Stimulated activated CD8-positive, alpha-beta memory T cell treated with anti-CD3 and anti-CD28 coated beads, Interleukin-4, amount 100 ng/mL, for 1 hour (primary cell): ENCODE measurements at places on chromosomes 11 and 22.

GRCh38 chr22:33129621-33130020 lies 71.4 kb upstream of the SYN3 start:
- no peak for DNase-seq

DNA sequence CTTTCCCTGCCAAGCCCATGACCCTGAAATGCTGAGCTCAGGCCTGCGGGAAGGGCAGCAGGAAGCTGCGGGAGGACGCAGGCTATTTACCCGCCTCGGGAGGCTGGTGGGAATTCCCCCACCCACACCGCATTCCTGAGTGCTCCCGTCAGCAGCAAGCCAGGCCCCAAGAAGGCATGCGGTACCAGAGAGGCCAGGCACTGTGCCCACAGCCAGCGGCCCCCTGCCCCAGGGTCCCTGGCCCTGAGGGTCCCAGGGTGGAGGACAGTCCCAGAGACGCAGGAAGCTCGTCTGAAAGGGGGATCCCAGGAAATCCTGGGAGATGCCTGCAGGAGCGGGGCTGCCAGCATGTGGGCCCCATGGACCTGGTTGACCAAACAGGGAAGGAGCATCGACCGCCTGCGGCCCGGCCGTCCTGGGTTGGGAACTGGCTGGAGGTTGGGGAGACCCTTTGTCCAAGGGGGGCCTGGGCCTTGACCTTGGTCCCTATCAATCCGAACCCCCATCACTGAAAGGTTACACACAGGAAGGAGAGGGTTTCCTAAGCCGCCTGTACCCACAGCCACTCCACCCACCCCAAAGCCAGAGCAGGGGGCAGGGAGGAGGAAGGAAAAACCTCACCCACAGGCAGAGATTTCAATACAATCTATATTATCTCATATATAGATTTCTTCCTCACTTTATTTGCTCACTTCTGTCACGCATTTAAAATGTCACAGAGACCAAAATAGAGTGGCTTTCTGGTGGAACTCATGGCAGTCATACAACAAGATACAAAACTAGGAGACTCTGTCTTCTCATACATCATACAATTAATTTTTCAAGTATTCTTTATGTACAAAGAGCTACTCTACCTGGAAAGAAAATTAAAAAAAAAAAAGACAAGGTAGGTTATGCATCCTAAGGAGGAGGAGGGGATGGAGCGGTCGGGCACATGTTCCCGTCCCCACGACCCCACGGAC lies 17.1 kb downstream of the MAFF start:
- no peak for DNase-seq

DNA sequence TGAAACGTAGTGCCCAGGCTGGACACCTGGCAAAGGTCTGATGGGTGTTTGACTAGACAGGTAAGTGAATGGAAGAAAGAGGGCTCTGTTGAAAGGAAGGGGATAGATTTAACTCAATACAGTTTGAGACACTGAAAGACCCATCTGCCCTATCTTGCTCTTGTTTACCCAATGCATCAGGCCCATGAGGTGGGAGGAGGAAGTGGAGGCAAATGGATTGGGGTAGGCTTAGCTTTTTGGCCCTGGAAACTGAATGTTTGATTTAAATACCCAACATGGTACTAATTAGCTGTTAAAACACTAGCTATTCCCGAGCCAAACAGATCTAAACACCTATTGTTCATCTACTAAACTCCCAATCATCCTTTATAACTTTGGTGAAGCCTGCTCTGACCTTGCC lies 3.5 kb upstream of the UVRAG start:
- DNase-seq, result no peak

DNA sequence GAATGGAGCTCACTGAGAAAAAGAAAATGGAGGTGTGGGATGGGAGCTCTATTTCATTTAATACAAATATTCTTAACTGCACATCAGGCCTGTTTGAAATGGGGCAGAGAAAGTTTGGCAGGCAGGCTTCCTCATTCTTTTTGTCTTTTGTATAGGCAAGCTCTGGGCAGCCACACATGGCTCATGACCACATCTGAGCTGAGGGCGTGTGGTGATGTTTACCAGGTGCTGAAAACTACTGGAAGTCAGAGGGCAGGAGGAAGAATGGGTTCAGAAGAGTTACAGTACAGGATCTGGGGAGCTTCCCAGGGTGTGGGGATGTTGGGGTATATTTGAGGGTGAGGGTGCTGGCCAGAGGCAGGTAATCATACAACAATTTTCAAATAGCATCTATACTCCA lies 66.3 kb upstream of the NAV2 start:
- DNase-seq, result no peak

- no peak for DNase-seq
These were observed 90.4 kb upstream of the PARVA start for GRCh38 chr11:12287009-12287373.

DNA sequence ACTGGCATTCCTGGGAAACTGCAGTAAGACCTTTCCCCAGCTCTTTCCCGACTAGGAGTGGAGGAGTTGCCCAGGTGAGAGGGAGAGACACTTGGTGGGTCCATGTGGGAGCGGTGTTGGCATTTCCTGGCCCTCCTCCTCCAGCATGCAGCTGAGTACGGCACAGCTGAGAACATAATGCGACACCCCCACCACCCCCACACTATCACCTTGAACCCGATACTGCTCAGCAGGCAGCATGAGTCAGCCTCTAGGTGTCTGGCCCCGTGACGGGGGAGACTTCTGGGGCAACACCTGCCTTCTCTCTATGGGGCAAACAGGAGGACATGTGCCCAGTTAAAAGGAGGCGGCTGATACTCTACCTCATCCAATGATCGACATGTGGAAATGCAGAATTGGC lies 64.4 kb downstream of the PKNOX2 start:
- DNase-seq, result no peak

GRCh38 chr11:65503368-65503948 lies 4.6 kb downstream of the MALAT1 start:
- DNase-seq, result no peak

DNA sequence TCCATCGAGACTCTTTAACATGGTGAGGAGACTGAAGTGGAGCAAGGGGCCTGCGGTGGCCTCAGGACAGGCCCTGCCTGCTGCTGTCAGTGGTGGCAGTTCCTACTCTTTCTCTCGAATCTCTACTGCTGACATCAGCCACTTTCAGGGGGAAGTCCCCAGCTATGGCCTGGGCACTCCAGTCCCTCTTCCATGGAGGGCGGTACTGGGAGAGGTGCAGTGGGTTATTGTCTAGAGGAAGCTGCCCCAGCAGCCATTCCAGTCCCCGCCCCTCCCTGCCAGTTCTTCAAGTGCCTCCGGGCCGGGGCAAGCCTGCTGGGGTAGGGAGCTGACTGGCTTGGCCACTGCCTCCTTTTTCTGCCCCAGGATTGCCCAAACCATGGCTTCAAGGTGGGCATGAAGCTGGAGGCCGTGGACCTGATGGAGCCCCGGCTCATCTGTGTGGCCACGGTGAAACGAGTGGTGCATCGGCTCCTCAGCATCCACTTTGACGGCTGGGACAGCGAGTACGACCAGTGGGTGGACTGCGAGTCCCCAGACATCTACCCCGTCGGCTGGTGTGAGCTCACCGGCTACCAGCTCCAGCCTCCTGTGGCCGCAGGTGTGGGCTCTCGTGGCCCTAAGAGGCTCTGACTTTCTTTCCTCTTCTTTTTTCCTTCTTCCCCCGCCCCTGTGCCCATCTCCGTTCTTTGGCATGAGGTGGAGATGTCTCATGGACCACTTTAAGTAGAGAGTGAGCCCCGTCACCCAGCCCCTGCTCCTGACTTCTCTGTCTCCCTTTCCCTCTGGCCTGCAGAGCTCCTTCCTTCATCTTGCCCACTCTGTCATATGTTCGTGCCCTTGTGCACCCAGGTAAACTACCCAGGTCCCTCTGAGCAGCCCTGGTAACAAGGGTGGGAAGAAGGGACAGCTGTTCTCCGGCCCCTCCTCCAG lies 13.7 kb downstream of the CHADL start:
- no peak for DNase-seq

DNA sequence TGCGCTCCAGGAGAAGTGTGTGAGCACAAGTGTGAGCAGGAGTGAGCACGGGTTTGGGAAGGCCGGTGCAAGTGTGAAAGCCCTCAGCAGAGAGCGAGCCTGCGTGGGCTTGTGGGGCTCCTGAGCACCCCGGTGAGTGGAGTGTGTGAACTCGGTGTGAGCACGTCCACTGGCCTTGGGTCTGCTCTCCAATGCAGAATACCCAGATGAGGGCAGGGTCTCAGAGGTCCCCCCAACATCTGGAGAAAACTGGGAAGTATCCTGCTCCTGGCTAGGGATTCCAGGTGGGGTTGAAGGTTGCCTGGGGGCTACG lies 1.2 kb downstream of the ESRRA start:
- no peak for DNase-seq

DNA sequence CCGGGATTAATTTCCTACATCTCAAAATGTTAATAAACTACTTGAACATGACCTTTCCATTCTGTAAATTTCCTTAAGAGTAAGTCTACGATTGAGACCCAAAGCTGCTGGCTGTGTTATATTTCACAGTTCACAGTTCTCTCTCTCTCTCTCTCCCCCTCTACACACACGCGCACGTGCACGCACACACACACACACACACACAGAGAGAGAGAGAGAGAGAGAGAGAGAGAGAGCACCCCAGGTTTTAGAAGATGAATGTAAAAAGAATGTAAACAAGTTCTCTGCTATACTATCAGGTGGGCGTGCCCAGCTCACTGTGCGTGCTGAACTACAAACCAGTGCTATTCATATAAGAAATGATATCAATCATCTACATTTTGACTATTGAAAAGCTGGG lies 3.3 kb downstream of the BDNF start:
- DNase-seq, result no peak

DNA sequence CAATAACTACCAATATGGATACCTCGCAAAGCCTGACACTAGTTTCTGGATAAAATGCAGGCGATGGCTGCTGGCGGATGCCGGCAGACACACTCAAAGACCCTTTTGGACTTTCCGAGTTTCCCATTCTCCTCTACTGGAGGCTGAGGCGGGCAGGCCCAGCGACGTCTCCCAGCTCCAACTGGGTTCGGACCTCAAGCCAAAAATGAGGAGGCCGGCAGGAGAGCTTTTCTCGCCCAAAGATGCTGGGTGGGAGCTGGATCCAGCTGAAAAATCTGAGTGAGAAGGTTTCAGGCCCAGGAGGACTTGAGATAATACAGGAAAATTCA lies 428 bp upstream of the FEZ1 start:
- DNase-seq, result no peak

GRCh38 chr11:100684101-100685065 lies 2.7 kb upstream of the ARHGAP42 start:
- DNase-seq, result no peak

DNA sequence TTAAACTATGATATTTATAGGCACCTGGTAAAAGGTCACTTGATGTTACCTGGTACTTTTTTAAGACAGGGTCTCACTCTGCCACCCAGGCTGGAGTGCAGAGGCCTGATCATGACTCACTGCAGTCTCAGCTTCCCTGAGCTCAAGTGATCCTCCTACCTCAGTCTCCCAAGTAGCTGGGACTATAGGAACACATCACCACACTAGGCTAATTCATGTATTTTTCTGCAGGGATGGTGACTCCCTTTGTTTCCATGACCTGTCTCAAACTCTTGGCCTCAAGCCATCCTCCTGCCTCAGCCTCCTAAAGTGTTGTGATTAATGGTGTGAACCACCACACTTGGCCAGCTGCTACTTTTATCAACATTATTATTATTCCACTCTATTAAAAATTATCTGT lies 47.6 kb downstream of the OR4C45 start:
- no peak for DNase-seq

DNA sequence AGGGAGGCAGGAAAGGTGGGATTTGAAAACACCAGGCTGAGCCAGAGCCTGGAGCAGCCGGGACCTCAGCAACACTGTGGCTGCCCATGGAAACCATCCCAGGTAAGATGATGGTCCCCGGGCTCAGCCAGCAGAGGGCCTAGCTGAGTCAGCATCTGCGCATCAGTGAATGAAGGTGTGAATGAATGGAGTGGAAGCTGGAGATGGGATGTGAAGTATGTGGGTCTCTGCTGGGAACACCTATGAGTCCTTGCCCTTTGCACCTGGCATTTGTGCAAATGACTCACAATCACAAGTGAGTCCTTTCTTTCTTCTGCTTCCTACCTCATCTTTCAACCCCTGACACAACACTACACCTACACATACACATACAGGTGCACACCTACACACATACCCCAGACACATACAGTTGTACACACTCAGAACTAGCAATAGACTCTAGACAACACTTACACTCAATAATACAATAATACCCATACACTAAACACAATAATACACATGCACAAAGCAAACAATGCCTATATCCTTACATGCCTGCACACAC lies 62.8 kb upstream of the PRDM11 start:
- DNase-seq, result no peak

DNA sequence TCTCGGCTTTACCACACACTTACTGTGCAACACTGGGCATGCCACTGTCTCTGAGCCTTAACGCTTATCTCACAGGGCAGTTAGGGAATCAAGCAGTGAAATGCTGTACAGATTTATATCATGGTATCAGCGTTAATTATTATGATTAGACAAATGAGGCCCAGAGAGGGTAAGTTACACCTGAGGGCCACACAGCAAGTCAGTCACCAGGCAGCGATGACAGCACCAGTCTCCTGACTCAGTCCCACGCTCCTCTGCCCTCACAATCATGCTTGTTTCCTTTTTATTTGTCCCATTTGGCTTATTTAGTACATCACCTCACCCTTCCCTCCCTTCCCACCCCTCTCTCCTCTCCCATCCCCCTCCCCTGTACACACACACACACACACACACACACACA lies 12.2 kb downstream of the CHRDL2 start:
- no peak for DNase-seq

DNA sequence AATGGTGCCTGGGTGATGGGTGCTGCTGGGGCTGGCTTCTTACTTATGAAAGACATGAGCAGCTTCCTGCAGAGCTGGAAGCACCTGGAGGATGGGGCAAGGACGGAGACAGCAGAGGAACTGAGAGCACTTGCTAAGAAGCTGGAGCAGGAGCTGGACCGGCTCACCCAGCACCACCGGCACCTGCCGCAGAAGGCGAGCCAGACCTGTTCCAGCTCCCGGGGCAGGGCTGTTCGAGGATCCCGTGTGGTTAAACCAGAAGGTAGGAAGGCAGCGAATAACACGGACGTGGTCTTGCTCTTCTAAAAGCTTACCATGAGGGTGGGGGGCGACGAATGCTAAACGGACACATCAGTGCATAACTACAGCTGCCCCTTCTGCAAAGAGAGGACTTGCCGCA lies 9.3 kb downstream of the APOL5 start:
- DNase-seq, result no peak
